ENCODE measurements at places on chromosomes 5 and 9.
A peak's percentile ranks its signal among the peaks of the same experiment; 100 is the strongest.

DNA sequence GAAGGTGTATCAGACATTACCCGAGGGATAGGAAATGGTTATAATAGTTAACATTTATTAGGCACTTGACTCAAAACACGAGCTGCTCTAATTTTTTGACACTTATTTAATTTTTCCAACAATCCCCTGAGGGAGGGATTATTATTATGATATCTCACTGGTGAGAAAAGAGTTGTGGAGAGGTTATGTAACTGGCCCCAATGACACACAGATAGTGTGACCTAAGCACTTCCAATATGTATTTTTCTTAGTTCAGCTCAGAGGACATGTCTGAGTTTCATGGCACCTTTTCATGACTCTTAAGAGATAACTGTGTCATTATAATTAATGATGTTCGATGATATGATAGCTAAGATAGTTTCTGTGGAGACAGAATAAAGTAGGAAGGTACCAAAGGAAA lies 86.9 kb downstream of the PTCD2 start:
- no peak overlapping the region for H3K27ac ChIP-seq
- peaks cover 3% of the 10 kb centered on the region for H3K27me3 ChIP-seq
- DNase-seq = no peak
- no peaks in the 10 kb centered on the region for H3K36me3 ChIP-seq
- no peaks in the 10 kb centered on the region for H3K4me1 ChIP-seq
- no peak overlapping the region for H3K4me3 ChIP-seq

GRCh38 chr9:69943148-69943806 lies 100.4 kb upstream of the MAMDC2 start:
- DNase-seq = no peak
- H3K4me3 ChIP-seq = no peak overlapping the region
- H3K4me1 ChIP-seq = no peaks in the 10 kb centered on the region
- no peaks in the 10 kb centered on the region for H3K36me3 ChIP-seq
- H3K27ac ChIP-seq = no peak overlapping the region

DNA sequence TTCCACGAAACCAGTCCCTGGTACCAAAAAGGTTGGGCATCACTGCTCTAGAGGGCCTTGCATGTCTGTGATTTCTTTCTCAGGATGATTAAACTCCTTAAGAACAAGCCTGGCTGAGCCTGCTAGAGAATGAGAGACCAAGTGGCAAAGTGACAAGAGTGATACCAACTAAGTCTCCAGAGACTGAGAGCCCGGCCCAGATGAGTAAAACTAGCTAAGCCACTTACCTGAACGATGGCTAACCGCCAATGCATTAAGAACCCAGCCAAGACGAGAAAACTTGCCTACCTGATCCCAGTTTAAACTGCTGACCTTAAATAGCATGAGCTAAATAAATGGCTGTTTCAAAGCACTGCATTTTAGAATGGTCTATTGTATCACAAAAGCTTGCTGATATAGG lies 5.6 kb upstream of the CCDC152 start:
- no peak for DNase-seq
- H3K4me3 ChIP-seq = no peak overlapping the region
- H3K27ac ChIP-seq = no peak overlapping the region
- no peaks in the 10 kb centered on the region for H3K4me1 ChIP-seq

DNA sequence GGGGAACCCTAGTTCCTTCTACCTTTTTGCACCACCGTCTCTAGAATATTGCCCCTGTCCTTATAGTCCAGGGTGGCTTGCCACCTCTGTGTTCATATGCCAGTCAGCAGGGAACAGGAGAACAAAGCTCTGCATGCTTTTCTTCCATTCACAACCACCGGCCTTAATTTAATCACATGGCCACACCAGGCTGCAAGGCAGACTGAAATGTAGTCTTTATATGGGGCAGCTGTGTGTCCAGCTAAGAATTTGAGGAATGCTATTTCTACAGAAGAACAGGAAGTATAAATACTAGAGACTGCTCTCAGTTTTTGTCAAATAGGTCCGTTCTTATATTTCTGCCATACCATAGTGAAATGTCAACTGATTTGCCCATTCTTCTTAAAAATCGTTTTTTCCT lies 5.8 kb downstream of the C5orf22 start:
- no peak for DNase-seq
- H3K27me3 ChIP-seq = no peaks in the 10 kb centered on the region
- H3K4me3 ChIP-seq = no peak overlapping the region

GRCh38 chr5:131609774-131610173 lies 25.3 kb downstream of the RAPGEF6 start:
- H3K4me1 ChIP-seq = peaks cover 20% of the 10 kb centered on the region
- no peaks in the 10 kb centered on the region for H3K27me3 ChIP-seq
- H3K27ac ChIP-seq = no peak overlapping the region
- H3K36me3 ChIP-seq = no peaks in the 10 kb centered on the region
- no peak overlapping the region for H3K4me3 ChIP-seq

DNA sequence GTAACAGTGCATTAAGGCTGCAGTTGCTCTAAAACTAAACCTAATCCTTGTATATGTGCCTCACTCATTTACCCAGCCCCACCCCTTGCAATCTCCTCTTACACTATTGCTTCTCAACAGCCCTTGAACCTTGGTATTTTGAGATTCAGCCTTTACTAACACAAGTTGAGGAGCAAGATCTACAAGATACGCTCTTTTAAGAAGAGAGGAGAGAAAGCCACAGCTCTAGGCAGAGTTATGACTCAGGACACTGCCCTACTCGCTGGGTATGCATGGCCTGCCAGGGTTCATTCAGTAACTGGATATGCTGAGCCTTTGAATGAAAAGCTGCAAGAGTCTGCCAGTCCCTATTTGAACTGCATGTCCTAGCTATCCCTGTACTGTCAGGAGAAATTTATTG lies 219.5 kb downstream of the PCSK5 start:
- H3K4me1 ChIP-seq = no peaks in the 10 kb centered on the region
- no peak overlapping the region for H3K4me3 ChIP-seq
- no peaks in the 10 kb centered on the region for H3K27me3 ChIP-seq
- H3K27ac ChIP-seq = no peak overlapping the region
- DNase-seq = no peak
- no peaks in the 10 kb centered on the region for H3K36me3 ChIP-seq

- no peaks in the 10 kb centered on the region for H3K27me3 ChIP-seq
- no peak overlapping the region for H3K4me3 ChIP-seq
- no peaks in the 10 kb centered on the region for H3K4me1 ChIP-seq
Observed at GRCh38 chr5:11851965-11852716, 52.1 kb downstream of the CTNND2 start.

- no peak overlapping the region for H3K4me3 ChIP-seq
- no peaks in the 10 kb centered on the region for H3K4me1 ChIP-seq
- H3K36me3 ChIP-seq = peaks cover 3% of the 10 kb centered on the region
- no peak for DNase-seq
Observed at GRCh38 chr9:123121457-123121856, 88.0 kb downstream of the GPR21 start.

DNA sequence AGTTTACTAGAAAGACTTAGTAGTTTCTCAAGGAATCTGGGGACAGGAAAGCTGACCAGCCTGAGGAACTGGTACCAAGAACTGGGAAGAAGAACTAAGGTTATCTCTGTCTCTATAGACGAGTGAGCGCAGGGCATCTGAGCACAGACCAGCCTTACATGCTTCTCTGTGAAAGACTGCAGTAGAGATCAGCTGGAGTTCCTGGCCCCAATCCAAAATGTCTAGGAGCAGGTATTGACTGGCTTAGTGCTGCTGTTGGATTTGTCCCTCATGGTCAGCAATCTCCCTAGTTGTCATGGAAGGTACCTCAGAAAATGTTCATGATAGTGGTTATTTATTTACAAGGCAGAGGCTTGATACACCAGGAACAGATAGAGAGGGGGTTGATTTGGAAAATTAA lies 13.3 kb downstream of the NUP214 start:
- no peaks in the 10 kb centered on the region for H3K4me1 ChIP-seq
- H3K36me3 ChIP-seq = peaks cover 84% of the 10 kb centered on the region
- no peak for DNase-seq
- no peaks in the 10 kb centered on the region for H3K27me3 ChIP-seq
- H3K4me3 ChIP-seq = no peak overlapping the region

GRCh38 chr9:134055981-134056461 lies 11.8 kb downstream of the BRD3 start:
- H3K27me3 ChIP-seq = no peaks in the 10 kb centered on the region
- H3K4me3 ChIP-seq = no peak overlapping the region
- peaks cover 40% of the 10 kb centered on the region for H3K4me1 ChIP-seq
- H3K27ac ChIP-seq = no peak overlapping the region
- no peaks in the 10 kb centered on the region for H3K36me3 ChIP-seq

DNA sequence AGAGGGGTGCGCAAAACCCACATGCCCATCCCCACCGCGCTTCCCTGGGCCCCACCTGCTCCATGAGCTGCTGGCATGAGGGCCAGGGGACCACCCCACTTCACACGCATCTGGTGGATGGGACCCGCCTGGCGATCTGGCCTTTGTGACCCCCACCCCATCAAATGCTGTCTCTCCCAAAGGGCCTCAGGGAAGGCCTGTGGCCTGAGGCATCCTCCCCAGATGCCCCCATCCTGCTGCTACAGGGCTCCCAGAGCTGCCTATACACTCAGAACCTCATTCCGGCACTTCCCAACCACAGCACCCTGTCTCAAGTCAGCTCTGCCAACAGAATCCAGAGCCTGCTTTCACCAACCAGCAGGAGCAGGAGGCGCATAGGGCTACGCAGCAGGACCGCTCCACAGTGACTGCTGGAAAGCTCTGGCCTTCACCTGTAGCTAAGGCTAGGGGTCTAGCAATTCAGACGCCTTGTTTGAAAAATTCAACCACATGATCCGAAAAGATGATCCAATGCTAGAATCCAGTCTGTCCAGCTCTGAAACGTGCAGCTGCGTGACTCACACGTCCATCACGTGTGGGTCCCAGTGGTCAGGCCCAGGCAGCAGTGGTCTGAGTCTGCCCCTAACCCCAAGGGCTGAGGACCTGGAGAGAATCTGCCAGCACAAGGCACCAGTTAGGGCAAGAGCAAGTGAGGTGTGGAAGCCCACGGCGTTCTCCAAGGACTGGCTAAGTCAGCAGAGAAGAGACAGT lies 1.4 kb upstream of the SNAPC4 start:
- no peak overlapping the region for H3K27ac ChIP-seq
- H3K4me1 ChIP-seq = peaks cover 39% of the 10 kb centered on the region
- peaks cover 31% of the 10 kb centered on the region for H3K36me3 ChIP-seq

GRCh38 chr5:115069087-115069968 lies 100.4 kb downstream of the TRIM36 start:
- peaks cover 18% of the 10 kb centered on the region for H3K4me1 ChIP-seq
- H3K4me3 ChIP-seq = no peak overlapping the region
- DNase-seq = peak; percentile 25
- H3K36me3 ChIP-seq = no peaks in the 10 kb centered on the region

DNA sequence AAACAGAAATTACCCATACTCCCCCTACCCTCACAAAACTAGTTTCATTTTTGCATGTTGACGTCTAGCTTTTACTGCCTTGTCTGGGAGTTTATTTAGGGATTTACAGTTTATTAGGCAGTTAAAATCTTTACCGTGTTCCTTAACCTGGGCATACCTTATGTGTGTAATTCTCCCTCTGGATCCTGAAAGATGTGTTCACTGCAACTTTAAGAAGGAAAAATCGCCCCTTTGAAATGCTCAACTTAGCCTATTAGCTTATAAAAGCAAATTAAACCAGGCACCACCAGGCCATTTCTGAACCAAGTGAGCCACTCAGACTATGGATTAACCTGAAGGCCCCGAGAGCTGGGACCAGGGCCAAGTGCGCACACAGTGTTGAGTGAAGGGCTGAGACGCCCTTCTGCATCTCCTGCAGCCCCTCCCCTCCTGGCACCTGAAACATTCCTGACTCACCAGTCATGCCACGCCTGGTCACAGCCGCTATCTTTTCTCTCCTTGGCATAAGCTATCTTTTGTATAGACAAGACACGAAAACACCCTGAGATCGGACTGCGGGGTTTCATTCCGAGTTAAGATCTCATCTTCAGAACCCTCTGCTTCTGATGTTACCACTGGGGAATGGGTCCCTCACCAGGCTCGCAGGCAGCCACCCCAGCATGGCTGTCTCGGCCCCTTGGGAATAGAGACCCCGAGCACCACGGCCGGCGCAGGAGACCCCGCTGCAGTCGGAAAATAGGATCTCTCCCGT lies 111.9 kb downstream of the ROR2 start:
- H3K27me3 ChIP-seq = peaks cover 6% of the 10 kb centered on the region
- no peak overlapping the region for H3K27ac ChIP-seq
- H3K4me1 ChIP-seq = peaks cover 20% of the 10 kb centered on the region
- H3K4me3 ChIP-seq = no peak overlapping the region
- H3K36me3 ChIP-seq = no peaks in the 10 kb centered on the region
- no peak for DNase-seq

- no peak for DNase-seq
- H3K27ac ChIP-seq = no peak overlapping the region
- no peaks in the 10 kb centered on the region for H3K36me3 ChIP-seq
- H3K27me3 ChIP-seq = no peaks in the 10 kb centered on the region
Observed at GRCh38 chr5:168860081-168860480, 280.9 kb upstream of the PANK3 start.

GRCh38 chr5:154498994-154499393 lies 21.0 kb upstream of the HAND1 start:
- peaks cover 2% of the 10 kb centered on the region for H3K4me1 ChIP-seq
- H3K27me3 ChIP-seq = peaks cover 12% of the 10 kb centered on the region
- no peaks in the 10 kb centered on the region for H3K36me3 ChIP-seq
- no peak overlapping the region for H3K27ac ChIP-seq
- no peak overlapping the region for H3K4me3 ChIP-seq

- H3K36me3 ChIP-seq = no peaks in the 10 kb centered on the region
- H3K27ac ChIP-seq = no peak overlapping the region
- no peak overlapping the region for H3K4me3 ChIP-seq
- no peak for DNase-seq
Observed at GRCh38 chr9:99126312-99126711, 21.4 kb downstream of the TGFBR1 start.

- DNase-seq = no peak
- H3K27me3 ChIP-seq = no peaks in the 10 kb centered on the region
- no peaks in the 10 kb centered on the region for H3K36me3 ChIP-seq
Observed at GRCh38 chr9:111728617-111729366, 65.9 kb downstream of the SHOC1 start.

- DNase-seq = no peak
- H3K27me3 ChIP-seq = no peaks in the 10 kb centered on the region
Observed at GRCh38 chr5:128667751-128668150, 129.7 kb upstream of the FBN2 start.

DNA sequence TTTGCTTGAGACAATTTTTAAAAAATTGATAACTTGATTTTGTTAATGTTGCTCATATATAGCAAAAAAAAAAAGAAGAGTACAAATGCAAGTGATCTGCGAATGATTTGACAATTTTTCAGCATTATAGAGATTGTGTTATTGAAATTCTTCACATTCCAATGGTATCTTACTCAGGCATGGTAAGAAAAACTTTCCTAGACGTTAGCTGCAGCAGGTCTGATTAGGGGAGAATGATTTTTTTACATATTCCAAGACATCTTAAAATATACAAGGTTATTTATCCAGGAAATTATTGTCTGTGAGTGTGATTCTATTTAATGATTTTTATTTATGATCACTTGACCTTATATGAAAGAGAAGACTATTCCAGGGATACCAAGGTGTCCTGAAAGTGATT lies 361.9 kb downstream of the MAT2B start:
- H3K4me1 ChIP-seq = no peaks in the 10 kb centered on the region
- DNase-seq = no peak
- no peaks in the 10 kb centered on the region for H3K36me3 ChIP-seq

- H3K27me3 ChIP-seq = no peaks in the 10 kb centered on the region
- H3K36me3 ChIP-seq = no peaks in the 10 kb centered on the region
- H3K4me3 ChIP-seq = no peak overlapping the region
- no peak for DNase-seq
- no peak overlapping the region for H3K27ac ChIP-seq
Observed at GRCh38 chr9:80649001-80649420, 1040.3 kb downstream of the TLE1 start.

GRCh38 chr5:139862313-139862712 lies 66.7 kb downstream of the PSD2 start:
- DNase-seq = no peak
- H3K36me3 ChIP-seq = no peaks in the 10 kb centered on the region
- no peak overlapping the region for H3K27ac ChIP-seq
- no peak overlapping the region for H3K4me3 ChIP-seq
- H3K27me3 ChIP-seq = peaks cover 6% of the 10 kb centered on the region
